Metanephros (tissue), 2 donors: ENCODE measurements at places on chromosomes 2 and 18. TPM values are rescaled to one million over a fixed set of nuclear protein-coding genes. Genes with fewer than 3 reads are reported as not detected.

AAMP gene
- 141 TPM for total RNA-seq

DARS1 gene
- total RNA-seq = 55.4 TPM

CXCR4 gene
- 58.4 TPM for total RNA-seq

GPR75 gene
- 1.6 TPM for total RNA-seq

SRBD1 gene
- 31.2 TPM for total RNA-seq

UGT1A3 gene
- total RNA-seq = not detected

LIMS4 gene
- 4.4 TPM for total RNA-seq
